ENCODE measurements at places on chromosomes 5 and 9. TPM values are rescaled to one million over a fixed set of nuclear protein-coding genes. Genes with fewer than 3 reads are reported as not detected.

The AK3 gene
- total RNA-seq: 34.3 TPM

The ANGPTL2 gene
- total RNA-seq: 7.1 TPM

The PDE6A gene
- not detected for total RNA-seq

The NTNG2 gene
- total RNA-seq: 0.39 TPM

The COL27A1 gene
- 12.9 TPM for total RNA-seq

The SHISAL2B gene
- 3.9 TPM for total RNA-seq

The PTPRD gene
- total RNA-seq: 58.0 TPM

The CHSY3 gene
- 2.3 TPM for total RNA-seq

The CFAP157 gene
- not detected for total RNA-seq

The MSX2 gene
- total RNA-seq: 0.17 TPM

The TCF7 gene
- 9.7 TPM for total RNA-seq

The TMEFF1 gene
- 85.2 TPM for total RNA-seq

The FBXL7 gene
- total RNA-seq: 15.4 TPM

The RPS23 gene
- total RNA-seq: 1,580 TPM

The CCNI2 gene
- 0.74 TPM for total RNA-seq

The TMOD1 gene
- 0.69 TPM for total RNA-seq

The LCP2 gene
- 0.38 TPM for total RNA-seq

The NRG2 gene
- 0.70 TPM for total RNA-seq

The NR5A1 gene
- 0.21 TPM for total RNA-seq

The TBC1D2 gene
- total RNA-seq: 7.7 TPM

The NMRK1 gene
- 6.2 TPM for total RNA-seq

The LCN12 gene
- total RNA-seq: 0.69 TPM
